CMK (cell line): ENCODE measurements at places on chromosomes 4 and X.

GRCh38 chr4:6095023-6095752 is 77.0 kb upstream of the C4orf50 start:
- DNase-seq = no peak

DNA sequence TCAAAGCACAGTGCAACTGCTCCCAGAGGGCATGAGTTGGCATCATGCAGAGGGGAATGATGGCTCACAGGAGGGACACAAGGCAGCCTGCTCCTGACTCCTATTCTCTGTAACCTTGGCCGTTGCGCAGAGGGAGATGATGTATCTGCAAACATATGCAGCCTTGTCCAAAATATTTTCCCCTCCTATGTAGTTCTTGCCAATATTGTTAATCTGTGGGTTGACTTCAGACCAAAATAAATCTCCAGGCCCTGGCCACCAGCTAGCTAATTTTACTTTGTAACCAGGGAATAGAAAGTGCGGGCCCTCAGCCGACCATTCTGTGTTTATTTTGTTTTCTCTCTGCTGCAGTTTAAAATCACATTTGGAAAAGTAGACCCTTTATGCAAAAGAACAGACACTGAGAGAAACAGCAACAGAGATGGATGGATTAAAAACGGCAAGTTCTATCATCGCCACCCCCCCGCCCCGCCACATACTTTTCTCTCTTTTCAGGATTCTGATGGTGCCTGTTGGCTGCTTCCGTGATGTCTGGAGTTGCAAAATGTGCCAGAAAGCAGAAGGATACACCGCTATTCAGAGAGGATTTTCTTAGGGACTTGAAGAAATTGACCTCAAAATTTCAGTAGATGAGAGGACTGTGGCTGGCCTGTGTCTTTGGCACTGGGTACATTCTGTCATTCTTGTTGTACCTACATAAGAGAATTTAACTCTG is 185.3 kb upstream of the BCOR start:
- no peak for DNase-seq

DNA sequence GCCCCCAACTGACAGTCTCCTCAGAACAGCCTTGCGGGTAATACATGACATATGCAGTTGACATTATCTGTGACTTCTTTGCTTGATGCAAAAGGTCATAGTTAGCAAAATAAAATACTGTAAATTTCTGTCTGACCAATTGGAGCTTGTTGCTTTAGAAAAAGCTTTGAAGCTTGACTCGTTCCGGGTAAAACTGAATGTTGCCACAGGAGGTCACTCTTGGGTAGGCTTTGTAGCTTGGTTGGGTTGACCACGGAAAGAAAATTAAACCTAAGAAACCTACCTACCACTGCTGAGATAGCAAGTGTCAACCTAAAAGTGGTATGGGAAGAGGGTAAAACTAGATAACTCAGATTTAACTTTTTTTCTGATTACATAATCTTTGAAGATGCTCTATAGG is 23.2 kb downstream of the PRPS2 start:
- DNase-seq = no peak

DNA sequence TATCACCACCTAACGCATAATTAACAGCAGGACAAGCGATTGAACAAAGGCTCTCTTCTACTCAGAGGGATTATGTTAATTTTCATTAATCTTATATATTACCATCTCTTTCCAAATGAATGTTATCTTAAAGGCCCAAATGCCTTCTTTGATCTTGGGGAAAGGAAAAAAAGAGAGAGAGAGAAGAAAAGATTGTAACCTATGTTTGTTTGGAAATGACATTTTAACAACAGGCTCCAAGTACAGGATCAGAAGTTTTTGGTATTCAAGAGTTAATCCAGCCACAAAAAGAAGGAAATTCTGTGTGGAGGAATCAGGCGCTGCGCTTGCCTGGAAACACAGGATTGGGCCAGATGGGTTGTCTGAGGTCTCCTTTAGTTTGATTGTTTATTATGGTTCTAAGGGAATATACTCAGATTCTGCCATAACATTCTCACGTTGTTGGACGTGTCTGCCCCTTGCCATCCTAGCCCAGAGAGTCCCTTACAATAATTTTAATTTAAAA is 100.7 kb upstream of the STX18 start:
- no peak for DNase-seq

- no peak for DNase-seq
Measured at GRCh38 chr4:120071192-120071795, 4.6 kb upstream of the MAD2L1 start.

GRCh38 chr4:5972571-5972970 is 45.7 kb downstream of the C4orf50 start:
- no peak for DNase-seq

- no peak for DNase-seq
Measured at GRCh38 chrX:133493366-133493765, 78.1 kb upstream of the GPC4 start.

DNA sequence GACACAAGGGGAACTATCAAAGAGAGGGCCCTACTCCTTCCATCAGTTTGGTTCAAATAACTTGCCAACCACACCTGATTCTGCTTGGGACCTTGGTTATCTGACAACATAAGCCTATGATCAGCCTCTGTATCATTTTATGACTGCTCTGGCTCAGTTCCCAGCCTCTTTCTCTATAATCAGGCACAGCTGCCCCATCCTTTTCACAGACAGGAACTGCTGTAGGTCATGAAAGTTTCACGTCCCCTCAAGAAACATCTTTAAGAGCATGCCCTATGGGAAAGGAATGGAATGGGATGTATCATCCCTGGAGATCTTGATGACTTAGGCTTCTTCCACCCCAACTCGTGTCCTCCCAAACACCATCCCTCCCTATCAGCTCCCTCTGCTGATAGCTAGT is 243.4 kb downstream of the AR start:
- DNase-seq = no peak

- DNase-seq = no peak
Measured at GRCh38 chrX:10570601-10571000, 49.8 kb downstream of the MID1 start.

DNA sequence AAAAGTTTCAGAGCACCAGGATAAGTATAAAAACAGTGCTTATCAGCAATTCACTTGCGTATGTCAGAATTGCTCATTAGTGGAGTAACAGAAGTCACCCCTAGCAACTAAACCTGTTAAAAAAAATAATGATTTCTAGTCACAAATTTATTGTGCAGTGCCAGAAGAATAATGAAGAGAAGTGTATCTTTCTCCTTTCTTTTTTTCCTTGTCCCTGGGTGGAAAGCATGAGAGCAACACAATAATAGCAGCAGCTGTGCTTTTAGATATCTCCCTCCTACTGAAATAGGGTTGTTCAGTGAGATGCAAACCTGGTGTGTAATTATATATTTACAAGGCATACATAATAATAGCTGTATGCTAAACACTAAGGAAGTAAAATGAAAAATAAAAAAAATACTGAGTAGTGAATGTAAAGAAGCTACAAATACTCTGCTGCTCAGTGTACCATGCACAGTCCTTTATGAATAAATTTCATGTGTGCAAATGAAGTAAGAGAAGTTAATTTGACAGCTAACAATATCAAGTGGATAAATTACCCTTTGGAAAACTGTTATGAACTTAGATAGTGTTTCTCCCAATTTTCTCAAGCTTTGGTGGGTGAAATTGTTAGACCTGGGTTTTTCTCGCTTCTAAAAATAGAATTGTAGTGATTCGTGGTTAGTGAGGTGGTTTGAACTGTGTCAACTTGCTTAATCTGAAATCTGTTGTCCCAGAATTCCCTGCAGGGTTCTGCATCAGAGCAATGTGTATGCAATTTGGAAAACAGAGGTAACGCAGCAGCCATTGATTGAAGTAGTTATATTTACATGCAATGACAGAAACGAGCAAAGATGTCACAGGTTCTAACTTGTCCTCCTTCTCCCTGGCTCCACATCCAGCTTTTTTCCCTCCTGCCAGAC is 125.7 kb upstream of the NDST3 start:
- DNase-seq = no peak

DNA sequence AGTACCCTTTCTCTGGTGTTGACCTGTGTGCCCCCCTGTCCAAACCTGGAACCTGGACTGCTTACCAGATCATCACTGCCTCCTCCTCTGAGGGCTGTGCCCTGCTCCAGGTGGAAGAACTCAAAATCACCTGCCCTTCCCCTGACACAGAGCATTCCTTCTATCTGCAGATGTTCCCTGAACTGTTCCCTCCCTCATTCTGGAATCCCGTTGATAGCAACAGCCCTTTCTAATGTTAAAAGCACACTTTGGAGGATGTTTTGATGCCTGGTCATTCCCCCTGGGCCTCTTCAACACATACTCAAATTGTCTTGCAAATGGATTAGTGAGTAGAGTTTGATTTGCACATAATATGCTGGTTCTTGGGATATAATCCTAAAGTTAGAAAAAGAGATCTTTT is 225.8 kb downstream of the FGF13 start:
- no peak for DNase-seq

GRCh38 chrX:120755066-120755846 is 120.4 kb downstream of the CT47B1 start:
- no peak for DNase-seq

DNA sequence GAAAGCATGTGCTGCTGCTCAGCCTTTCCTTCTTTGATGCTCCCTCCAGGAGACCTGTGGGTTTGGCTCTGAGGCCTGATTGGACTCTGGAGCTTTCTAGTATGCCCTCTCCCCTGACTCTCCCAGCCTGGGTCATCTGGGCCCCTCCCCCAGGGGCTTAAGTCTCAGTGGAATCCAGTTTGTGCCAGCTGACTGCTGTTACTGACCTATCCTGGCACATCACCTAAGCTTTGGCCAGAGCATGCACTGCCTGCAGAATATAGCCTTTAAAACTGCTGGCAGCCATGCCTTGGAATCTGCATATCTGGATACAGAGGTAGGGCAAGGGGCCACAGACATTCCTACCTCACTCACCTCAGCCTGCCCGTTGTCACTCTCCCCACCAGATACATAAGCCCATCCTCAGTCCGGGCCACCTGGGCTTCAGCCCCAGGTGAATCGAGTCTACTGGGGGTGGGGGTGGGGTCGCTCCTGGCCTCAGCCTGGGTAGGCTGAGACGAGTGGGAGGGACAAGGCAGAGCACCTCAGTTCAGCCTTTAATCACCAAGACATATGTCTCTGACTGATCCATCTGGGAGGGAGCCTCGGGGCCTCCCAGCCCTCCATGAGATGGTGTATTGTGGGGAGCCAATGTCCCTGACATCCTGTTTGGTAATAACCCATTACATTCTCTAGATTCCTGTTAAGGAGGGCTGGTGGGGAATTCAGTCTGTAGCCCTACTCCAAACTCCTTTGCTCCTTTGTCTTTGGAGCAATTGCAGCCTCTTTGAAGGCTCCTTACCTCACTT is 61.2 kb downstream of the STARD8 start:
- DNase-seq = no peak

- DNase-seq = no peak
Measured at GRCh38 chrX:16903274-16904022, 33.3 kb upstream of the RBBP7 start.

DNA sequence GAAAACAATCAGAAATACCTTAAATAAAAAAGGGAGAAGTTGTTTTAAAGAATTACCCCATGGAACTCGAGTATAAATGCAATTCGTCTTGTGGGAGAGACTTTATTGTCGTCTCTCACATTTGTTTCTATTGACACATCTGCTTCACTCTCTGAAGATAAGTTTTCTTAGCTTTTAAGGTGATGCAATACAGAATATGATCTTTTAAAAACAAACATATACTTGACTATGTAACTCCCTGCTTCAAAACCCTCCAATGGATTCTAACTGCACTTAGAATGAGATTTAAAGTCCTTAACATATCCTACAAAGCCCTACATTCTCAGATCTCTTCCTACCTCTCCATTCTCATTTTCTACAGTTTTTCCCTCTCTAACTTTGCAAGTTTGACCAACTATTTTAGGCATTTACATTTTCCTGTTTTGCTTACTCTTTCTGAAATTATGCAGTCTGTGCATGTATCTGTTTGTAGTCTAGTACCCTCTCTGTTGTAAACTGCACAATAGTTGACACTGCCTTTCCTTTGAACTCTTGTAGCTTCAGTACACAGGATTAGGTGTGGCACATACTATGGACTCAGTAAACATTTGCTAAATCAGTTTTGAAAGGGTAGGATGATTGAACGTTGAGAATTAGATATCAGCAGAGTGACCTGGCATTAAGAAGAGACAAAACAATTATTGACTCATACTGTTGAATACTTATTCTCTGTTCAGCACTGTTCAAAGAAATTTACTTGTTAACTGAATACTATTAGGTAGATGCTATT is 59.8 kb downstream of the AGTR2 start:
- DNase-seq = no peak

- peak; percentile 75 for DNase-seq
Measured at GRCh38 chrX:155334486-155335336, at the start of gene CLIC2. TSS of gene CLIC2 (minus strand) at chrX:155334614. CDS start at chrX:155334427, 187 bp downstream.

GRCh38 chrX:127128282-127128681 is 308.8 kb downstream of the PRR32 start:
- no peak for DNase-seq
